ENCODE measurements at places on chromosomes 1 and 21. TPM values are rescaled to one million over a fixed set of nuclear protein-coding genes. Genes with fewer than 3 reads are reported as not detected.

Gene OR2AK2
- not detected for polyA plus RNA-seq

Gene PCSK9
- polyA plus RNA-seq, result not detected

Gene ATXN7L2
- 1.9 TPM for polyA plus RNA-seq

- peak; percentile 34 for DNase-seq
These were observed 21.3 kb downstream of the RUNX1 start for GRCh38 chr21:35027563-35028450.

DNA sequence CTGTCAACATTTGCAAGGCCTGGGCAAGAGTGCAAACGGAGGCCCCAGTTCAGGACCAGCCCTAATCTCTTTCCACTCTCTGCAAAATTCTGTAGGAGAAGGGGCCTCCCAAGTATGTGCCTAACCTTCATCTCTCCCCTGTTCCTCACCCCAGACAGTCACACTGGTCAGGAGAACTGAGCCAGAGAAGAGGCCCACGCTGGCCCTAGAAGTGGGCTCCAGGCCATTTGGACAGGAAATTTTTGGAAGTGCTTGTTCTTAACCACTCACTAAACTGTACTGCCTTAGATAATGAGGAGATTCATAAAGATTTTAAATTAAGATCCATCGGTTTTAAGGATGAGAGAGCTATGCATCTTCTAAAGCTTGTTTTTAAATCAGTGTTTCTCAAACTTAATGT is 129.7 kb upstream of the ADGRL2 start:
- no peak for DNase-seq

DNA sequence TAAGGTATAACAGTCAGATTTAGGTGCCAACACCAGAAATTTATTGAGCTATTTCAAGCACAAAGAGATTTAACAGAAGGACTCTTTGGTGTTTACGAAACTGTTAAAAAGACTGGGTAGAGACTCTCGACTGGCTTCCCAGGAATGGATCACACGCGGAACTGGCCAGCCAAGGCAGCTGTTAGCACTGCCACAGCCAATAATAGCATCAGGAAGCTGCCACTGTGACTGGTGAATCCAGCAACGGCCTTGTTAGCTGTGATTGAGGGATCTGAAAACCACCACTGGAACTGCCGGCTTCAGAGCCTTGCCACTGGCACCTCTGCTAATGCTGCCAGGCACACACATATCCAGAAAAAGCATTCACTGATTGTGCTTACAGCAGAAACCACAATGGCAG is 10.6 kb upstream of the SIM2 start:
- DNase-seq, result no peak

DNA sequence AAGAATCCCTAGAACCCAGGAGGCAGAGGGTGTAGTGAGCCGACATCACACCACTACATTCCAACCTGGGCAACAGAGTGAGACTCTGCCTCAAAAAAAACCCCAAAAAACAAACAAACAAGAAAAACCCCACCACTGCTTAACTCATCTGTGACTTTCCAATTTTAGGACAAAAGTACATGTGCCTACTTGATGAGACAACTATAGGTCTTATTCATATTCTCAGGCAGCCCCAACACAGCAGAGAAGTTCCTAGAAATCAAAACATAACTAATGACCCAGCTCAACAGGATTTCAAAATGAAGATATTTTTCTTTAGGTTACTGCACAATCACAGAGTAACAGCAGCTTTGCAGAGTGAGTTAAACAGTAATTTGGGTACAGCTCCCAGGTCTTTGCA is 26.4 kb downstream of the TIAM1 start:
- DNase-seq, result no peak

GRCh38 chr1:59279645-59280044 is 17.2 kb upstream of the FGGY start:
- DNase-seq, result no peak

DNA sequence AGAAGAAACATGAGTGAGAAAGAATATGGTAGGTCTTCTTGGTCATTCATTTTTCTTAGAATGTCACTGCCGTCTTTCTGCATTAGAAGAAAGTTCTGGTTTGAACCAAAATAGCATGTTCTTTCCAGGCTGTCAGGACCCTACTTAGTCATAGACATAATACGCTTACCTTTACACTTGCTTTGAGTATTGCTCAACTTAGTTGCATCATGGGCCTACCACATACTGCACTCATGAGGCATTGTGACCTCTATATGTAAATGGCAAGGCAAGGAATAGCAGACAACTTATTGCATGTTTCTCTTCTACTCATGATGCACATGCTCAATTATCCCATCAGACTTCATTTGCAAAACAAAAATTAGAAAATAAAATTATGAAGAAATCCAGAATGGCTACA is 415.0 kb downstream of the HLX start:
- DNase-seq, result no peak

DNA sequence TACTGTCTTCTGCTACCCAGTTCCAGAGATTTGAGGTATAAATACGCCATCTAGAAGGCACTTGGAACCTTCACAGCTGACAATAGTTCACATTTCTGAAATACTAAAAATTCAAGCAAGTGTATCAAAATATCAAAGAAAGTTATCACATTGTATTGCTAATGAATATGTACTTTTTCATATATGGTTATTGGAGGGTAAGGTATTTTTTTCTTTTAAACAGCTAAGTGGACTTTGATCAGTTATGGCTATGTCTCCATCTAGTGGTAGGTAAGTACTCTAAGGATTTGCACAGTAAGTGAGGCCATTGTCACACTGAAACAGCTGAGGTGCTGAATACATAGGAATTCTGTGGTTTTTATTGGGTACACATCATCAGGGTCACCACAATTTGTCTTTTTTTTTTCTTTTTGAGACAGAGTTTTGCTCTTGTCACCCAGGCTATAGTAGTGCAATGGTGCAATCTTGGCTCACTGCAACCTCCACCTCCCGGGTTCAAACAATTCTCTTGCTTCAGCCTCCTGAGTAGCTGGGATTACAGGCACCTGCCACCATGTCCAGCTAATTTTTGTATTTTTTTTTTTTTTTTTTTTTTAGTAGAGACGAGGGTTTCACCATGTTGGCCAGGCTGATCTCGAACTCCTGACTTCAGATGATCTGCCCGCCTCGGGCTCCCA is 49.1 kb upstream of the CR2 start:
- DNase-seq, result peak; percentile 56

GRCh38 chr1:26047278-26047874 is 1.5 kb upstream of the SLC30A2 start:
- no peak for DNase-seq

GRCh38 chr1:214638997-214639396 is 36.0 kb downstream of the CENPF start:
- DNase-seq, result no peak

- DNase-seq, result no peak
These were observed 1022.0 kb downstream of the NCAM2 start for GRCh38 chr21:22020221-22020620.

DNA sequence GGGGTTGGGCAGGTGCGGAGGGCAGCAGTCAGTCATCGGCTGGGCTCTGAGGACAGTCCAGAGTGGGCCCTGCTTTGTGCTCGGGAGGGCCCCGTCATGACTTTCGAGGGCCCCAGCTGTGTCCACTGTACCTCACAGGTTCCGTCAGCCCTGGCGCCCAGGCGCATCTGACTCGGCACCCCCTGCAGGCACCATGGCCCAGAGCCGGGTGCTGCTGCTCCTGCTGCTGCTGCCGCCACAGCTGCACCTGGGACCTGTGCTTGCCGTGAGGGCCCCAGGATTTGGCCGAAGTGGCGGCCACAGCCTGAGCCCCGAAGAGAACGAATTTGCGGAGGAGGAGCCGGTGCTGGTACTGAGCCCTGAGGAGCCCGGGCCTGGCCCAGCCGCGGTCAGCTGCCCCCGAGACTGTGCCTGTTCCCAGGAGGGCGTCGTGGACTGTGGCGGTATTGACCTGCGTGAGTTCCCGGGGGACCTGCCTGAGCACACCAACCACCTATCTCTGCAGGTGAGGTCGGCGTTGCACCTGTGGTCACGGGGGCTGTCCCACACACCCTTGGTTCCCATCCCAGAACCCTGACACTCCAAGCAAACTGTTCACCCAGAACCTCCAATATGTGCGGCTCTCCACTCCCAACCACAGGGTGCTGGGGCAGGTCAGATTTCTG is 7.8 kb downstream of the PODN start:
- DNase-seq, result no peak

DNA sequence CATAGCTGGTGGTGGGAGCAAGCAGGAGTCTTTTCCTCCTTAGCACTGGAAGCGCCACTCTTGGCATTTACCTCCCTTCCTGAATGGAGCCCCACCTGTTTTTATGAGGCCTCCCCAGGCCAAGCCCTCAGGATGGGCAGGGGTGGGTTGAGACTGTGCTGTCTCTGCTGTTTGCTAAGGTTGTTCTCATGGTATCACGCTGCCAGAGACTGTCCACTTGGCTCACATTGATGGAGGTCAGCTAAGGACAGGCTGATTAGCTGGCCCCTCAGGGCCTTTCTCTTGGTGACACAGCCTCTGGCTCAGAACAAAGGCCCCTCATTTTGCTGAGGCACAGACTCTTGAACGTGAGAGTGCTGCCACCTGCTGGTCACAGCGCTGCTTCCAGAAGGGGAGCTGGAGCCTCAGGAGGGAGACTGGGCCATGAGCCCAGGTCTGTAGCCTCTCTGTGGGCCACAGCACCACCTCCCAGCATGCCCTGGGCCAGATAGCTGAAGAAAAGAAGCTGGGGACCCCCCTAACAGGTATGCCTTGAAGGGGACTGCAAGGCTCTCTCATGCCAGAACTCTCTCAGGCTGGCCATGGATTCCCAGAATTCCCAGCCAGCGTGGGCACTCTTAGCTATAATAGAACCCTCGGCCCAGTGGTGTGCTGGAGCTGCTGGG is 85.6 kb downstream of the CD58 start:
- peak; percentile 74 for DNase-seq

- DNase-seq, result no peak
These were observed 19.1 kb upstream of the SLC45A3 start for GRCh38 chr1:205699416-205699815.

DNA sequence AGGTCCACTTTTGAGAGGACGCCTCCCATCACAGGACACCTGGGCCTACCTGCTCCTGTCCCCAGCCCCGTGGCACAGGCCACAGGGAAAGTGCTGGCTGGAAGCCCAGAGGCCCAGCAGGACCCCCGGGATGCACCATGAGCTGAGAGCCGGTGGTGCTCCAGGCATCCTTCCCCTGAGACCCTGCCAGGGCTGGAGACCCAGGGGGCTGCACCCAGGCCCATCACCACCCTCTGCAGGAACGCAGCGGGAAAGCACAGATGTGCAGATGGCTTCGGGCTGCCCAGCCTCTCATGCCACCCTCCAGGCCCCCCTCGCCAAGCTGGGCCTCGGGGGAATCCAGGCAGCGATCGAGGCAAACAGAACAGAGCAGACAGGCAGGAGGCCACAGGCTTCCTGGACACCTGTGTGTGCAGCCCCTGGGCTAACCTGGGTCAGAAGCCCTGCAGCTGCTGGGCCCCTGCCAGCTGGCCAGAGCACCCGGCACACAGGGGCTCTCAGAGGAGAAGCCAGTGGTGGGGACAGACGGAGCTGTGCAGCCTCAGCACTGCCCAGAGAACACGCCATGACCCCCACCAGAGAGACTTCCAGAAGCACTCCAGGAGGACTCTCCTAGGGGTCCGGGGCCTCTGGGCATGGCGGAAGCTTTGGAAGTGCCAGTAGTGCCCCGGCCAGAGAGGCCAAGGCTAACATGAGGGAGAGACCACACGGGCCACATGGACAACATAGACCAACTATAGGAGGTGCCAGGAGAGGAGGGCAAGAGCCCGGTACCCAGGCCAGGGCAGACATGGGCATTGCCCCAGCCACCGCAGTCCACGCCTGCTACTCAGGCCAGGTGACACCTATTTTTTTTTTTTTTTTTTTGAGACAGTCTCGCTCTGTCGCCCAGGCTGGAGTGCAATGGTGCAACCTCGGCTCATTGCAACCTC is 71.4 kb downstream of the ARHGEF16 start:
- no peak for DNase-seq
